Stimulated activated CD4-positive, alpha-beta T cell treated with anti-CD3 and anti-CD28 coated beads, Interleukin-2, amount 100 ng/mL, for 24 hours (primary cell): ENCODE measurements at places on chromosomes 1 and 21.

DNA sequence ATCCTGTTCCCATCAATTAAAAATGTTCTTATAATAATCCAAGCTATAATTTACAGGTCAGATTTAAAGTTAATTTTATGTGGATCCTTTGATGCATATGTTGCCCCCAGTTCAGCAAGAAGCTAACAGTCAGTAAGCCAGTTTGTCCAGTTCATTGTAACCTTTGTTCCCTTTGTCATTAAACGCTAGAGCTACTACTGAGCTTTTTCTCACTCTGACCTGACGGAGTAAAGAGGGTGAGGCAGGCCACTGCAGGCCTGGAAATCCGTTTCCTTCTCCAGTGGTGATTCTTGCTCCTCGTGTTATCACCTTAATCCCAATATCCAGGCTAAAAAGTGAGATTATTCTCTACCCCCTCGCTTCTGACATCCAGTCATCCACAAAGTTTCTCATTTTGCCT is 10.2 kb downstream of the YBX1 start:
- DNase-seq: no peak

- DNase-seq: no peak
These were observed 5.0 kb upstream of the ADAMTS1 start for GRCh38 chr21:26850116-26850643.

GRCh38 chr1:31585736-31586365 is 9.5 kb downstream of the TINAGL1 start:
- no peak for DNase-seq

- no peak for DNase-seq
These were observed 5.1 kb downstream of the LMNA start for GRCh38 chr1:156119503-156120209.

DNA sequence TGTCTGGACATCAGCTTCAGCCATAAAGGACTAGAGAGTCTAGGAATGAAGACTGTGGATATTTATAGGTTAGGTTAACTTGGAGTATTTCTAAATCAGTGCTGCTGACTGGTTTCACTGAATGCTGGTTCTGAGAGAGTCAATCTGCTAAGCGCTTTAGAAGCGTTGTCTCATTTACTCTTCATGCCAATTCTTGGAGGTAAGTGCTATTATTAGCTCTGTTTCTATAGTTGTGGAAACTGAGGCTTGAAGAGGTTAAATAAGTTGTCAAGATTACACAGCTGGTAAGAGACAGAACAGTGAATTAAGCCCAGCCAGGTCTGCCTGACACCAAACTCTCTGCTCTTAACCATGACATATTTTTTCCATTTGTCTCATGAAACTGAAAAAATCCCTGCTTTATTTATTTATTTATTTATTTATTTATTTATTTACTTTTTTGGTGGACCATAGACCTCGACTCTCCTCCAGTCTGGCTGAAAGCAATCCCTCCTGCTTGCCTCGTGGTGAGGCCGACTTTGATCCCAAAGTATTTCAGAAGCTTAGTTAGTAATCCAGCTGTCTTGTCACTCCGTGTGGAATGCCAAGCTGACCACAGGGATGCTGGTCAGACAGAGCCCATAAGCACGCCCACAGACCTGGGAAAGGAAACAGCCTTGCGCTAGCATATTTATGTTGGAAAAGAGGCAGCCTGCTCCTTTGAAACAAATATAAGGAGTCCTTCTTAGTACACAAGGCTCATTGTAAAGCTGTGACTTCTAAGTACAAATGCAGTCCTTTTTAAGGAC is 16.9 kb downstream of the NTMT2 start:
- no peak for DNase-seq

- DNase-seq: no peak
These were observed 625.3 kb downstream of the KIF26B start for GRCh38 chr1:245779797-245780755.

DNA sequence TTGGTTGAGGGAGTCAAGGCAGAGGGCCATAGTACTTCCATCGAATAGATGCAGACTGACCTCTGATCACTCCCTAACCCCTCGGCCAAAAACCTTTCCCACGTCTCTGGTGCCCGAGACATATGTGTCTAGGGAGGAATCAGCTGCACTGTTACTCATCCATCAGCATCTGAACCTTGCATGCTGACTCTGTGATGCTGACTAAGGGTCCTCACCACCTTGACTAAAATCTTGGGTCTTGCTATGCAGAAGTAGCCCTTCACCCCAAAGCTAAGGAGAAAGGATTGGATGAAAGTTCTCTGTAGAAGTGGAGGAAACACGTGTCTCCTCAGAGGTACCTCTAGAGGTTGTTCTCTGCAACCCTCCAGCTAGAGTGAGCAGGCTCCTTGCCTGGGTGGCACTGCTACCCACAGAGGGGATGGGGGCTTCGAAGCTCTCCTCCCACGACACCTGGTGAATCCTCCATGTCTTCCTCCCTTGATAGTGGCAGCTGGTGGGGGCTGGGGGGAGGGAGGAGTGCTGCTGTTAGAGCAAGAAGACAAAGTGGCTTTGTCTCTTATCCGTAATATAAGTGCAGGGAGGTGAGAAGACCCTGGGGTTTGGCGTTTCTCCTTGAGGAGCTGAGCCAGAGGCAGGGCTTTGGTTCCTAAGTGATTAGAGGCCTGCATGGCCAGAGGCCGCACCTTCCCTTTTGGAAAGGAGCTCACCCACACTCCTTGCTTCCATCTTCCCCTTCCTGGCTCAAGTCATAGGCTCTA is 45.1 kb downstream of the ATP2B4 start:
- DNase-seq: no peak

- no peak for DNase-seq
These were observed 64.1 kb upstream of the RNPC3 start for GRCh38 chr1:103461161-103462105.

GRCh38 chr1:33337441-33337840 is 16.5 kb upstream of the A3GALT2 start:
- DNase-seq: no peak

- DNase-seq: no peak
These were observed 60.0 kb downstream of the BACE2 start for GRCh38 chr21:41228006-41228370.

- DNase-seq: no peak
These were observed 143.9 kb upstream of the UBE2U start for GRCh38 chr1:64059556-64059955.

DNA sequence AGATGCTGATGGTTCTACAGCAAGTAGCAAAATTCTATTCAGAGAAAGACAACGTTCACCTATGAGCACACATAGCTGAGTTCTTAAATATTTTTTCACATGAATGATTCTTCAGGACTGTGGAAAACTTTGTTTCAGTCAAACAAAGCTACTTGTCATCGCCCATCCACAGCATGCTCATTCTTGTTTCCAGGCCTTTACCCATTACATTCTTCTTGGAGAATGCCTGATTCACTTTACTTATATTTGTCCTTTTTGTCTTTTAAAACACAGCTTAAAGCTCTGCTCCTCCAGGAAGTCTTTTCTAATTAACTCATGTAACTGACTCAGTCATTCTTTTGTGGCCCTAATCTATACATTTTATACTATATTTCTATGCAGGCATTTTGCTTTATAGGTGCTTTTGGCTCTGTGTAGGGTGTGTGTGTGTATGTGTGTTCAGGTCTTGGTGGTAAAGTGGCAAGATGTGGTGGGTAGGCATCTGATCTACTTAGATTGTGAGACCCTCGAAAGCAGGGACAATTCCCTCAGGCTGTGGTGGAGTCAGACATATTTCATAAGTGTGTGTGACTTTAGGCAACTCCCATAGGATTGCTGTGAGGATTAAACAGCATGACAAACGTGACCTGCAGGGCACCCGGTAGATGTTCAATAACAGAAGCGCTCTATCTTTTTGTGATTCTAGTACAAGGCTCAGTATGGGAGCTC is 11.8 kb upstream of the MARK1 start:
- DNase-seq: no peak

- DNase-seq: no peak
These were observed 14.8 kb downstream of the MGST3 start for GRCh38 chr1:165645654-165646366.
